Body of pancreas (tissue), 4 donors: ENCODE measurements at places on chromosomes 5 and 9. TPM values are rescaled to one million over a fixed set of nuclear protein-coding genes. Genes with fewer than 3 reads are reported as not detected.

C5orf52 gene
- not detected for total RNA-seq

SPATA31C1 gene
- total RNA-seq, result not detected

DNA sequence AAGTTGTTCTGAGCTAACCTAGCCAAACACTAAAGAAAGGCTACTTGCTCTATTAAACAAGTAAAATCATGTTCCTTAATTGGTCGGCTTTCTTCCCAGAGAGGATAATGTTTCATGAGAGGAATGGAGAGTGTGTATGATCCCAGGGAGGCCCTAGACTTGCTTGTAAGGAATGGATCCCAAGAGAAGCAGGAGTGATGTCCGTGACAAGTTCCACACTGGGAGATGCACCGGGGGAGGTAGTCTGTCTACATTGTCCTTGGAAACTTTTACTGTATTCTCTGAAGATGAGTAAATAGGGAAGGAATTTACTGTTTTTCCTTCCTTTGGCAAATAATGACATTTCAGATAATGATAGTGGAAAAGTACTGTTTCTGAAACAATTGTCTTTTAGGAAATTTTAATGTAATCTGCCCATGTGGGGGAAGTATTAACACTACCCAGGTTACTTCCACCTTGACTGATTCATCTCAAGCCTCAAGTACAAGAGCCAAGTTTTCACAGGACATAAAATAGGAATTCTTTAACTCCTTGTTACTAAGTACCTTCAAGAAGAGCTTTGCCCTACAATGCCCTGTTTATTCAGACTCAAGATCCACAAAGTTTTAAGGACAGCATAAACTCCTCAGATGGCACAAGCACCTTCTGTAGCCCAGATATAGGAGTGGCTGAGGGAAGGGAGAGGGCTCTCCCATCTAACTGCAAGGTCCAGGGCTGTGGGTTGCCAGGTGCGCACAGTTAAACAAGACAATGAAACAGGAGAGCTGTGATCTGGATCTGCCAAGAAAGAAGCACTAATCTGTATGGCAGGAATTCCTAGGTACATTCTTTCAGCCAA lies 152.1 kb downstream of the GNA14 start:
- DNase-seq, result no peak
- H3K27ac ChIP-seq, result no peak overlapping the region
- no peaks in the 10 kb centered on the region for H3K36me3 ChIP-seq
- no peaks in the 10 kb centered on the region for H3K27me3 ChIP-seq

DNA sequence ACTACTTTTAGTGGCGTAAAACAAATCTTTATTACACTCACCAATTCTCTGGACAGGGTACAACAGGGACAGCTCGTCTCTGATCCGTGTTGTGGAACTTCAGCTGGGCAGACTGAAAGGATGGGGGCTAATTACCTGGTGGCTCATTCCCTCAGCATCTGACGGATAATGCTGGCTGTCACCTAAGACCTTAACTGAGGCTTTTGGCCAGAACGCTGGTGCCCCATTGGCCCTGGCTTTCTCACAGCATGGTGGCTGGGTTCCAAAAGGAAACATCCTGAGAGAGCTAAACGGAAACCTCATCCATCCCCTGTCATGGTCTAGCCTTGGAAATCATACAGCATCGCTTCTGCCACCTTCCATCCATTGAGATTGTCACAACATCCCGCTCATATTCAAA lies 62.9 kb downstream of the RAI14 start:
- peaks cover 20% of the 10 kb centered on the region for H3K4me1 ChIP-seq
- no peaks in the 10 kb centered on the region for H3K36me3 ChIP-seq
